ENCODE measurements at places on chromosomes 2 and 18. TPM values are rescaled to one million over a fixed set of nuclear protein-coding genes. Genes with fewer than 3 reads are reported as not detected.

OTOS gene
- total RNA-seq, result not detected

CHRNG gene
- total RNA-seq, result not detected

FIGN gene
- total RNA-seq, result 5.8 TPM

TFPI gene
- 93.1 TPM for total RNA-seq

CLEC4F gene
- not detected for total RNA-seq

ZEB2 gene
- 68.3 TPM for total RNA-seq
